Activated naive CD4-positive, alpha-beta T cell treated with anti-CD3 and anti-CD28 coated beads, Interleukin-2, amount 10 ng/mL, durations not matched to agents 7 days and 5 days (primary cell): ENCODE measurements at places on chromosomes 6 and 20.

GRCh38 chr6:128192972-128193371 is 292.1 kb upstream of the THEMIS start:
- no peak for DNase-seq

DNA sequence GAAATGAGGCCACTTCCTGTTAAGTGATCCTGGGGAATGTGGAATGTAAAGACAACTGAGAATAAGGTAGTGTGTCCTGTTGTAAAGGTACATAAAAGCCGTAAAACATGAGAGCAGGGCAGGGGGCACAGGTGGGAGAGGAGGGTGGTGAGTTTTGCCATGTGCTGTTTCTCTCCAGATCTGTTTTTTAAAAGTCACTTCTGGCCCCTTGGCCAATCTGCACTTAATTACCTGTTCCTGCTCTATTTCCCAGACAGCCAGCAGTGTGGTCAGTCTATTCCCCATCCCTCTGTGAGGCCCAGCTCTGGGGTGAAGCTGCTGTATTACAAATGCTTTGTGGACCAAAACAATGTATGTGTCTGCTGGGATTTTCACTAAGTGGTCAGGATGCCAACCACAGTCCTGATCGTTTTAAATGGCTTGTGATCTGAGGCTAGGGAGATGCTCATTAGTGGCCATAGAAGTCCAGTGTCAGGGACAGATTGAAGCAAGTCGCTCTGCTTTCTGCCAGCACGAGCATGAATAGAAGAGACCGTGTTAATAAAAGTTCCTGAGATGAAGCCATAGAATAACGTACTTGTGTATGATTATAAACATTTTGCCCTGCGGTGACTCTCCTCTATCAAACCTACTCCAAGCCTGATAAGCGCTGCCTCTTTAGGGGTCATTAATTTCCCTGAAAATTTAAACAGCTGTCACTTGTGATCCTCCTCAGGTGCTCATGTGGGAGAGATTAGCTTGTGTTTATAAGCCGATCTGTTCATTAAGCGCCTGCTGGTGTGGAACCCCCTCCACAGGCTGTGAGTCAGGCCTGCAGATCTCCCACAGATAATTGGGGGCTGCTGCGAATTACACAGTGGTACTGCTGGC is 111.8 kb upstream of the CENPW start:
- DNase-seq: no peak

- DNase-seq: no peak
Observed at GRCh38 chr20:62134735-62135231, 8.4 kb downstream of the PSMA7 start.

DNA sequence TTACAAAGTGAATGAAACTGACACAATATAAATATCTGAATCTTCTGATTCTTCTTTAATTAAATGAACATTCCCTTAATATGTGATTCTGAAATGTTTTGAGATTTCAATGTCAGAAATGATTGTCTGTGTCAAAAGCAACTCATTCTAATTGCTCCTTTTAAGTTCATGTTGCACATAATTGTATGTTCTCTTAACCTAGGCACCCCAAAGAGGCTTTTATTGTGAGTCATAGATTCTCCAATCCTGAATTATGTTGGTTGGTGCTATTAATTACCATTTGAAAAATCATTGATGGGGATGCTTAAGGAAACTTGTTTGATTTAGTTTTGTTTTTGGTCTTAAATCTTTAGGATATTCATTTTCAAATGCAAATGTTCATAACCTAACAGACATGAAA is 829.7 kb upstream of the CITED2 start:
- no peak for DNase-seq

GRCh38 chr20:60589623-60590022 is 631.4 kb downstream of the CDH26 start:
- DNase-seq: no peak

- peak; percentile 34 for DNase-seq
Observed at GRCh38 chr6:130202782-130203181, 20.0 kb downstream of the SAMD3 start.

- no peak for DNase-seq
Observed at GRCh38 chr6:64932486-64932885, 774.5 kb downstream of the EYS start.

DNA sequence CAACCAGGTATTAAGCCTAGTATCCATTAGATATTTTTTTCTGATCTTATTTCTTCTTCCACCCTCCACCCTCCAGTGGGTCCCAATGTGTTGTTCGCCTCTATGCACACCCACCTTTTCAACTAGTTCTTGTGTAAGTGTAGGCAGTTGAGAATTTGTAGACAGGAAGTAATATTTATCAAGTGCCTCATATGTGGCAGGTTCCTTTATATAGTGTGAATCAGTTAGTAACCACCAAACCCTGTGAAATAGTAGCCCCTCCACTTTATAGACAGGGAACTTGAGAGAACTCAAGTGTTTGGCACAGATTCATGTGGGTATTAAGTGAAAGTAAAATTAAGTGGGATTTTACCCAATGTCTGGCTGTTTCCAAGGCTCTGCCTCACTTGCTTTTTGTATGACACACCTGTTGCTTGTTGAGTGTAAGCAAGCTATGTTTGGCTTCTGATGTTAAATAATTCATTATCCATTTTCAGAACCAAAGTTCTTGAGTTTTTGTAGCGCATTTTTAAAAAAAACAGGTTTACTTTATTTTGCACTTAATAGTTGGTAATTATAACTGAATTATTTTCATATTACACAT is 24.8 kb downstream of the AFDN start:
- DNase-seq: no peak

GRCh38 chr6:43120944-43121913 is 45.1 kb downstream of the PTK7 start:
- DNase-seq: no peak

DNA sequence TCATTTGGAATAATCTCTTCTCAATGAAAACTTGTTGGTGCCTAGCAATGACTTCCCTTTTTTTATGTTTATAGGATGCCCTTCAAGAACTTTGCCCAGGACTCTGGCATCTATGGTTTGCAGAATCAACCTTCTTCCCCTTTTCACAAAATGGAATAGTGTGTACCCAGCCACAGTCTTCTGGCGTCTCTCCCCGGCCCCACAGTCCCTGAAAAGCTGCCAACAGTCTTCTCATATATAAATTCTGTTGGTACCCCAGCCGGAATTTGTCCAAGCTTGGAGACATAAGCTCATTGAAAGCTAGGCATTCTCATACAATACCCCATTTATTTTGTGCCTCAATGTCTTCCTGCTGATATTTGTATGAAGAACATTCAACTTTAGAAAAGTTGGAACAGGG is 26.4 kb upstream of the MCM3 start:
- no peak for DNase-seq

DNA sequence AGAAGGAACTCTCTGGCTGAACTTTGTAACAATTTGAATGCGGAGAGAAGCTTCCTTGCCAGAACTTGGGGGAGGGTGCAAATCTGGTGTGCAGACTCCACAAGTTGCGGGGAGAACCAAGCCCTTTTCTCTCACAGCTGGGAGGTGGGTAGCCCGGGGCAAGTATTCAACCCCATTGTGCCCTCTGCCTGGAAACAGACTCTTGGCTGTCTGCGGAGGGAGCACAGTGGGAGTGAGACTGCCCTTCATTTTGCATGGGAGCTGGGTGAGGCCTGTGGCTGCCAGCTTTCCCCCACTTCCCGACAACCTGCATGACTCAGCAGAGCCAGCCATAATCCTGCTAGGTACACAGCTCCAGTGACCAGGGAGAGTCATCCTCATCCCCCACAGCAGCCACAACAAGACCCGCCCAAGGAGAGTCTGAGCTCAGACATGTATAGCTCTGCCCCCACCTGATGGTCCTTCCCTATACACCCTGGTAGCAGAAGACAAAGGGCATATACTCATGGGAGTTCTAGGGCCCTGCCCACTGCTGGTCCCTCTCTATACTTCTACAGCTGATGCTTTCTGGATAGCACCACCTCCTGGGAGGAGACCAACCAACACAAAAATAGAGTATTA is 29.4 kb upstream of the TPD52L1 start:
- DNase-seq: no peak

- DNase-seq: no peak
Observed at GRCh38 chr6:154268486-154268885, 88.1 kb downstream of the IPCEF1 start.

DNA sequence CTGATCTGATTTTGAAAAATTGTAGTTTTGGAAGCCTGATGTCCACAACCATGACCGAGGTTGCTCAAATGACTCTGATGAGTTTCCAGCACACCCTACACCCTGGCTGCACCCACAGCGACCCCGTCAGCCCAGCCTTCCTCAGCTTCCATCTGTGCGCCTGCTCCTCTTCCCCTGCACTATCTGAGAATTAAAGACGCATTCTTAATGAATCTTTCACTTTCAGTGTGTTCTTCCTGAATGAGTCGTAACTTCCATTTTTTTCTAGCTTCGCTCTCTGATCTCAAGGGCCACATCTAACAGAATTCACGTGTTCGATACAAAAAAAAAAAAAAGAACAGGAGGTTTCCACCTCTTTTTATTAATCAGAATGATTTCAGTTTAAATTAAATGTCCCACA is 21.3 kb upstream of the RREB1 start:
- peak; percentile 61 for DNase-seq

GRCh38 chr6:45900808-45901752 is 114.6 kb downstream of the CLIC5 start:
- no peak for DNase-seq

DNA sequence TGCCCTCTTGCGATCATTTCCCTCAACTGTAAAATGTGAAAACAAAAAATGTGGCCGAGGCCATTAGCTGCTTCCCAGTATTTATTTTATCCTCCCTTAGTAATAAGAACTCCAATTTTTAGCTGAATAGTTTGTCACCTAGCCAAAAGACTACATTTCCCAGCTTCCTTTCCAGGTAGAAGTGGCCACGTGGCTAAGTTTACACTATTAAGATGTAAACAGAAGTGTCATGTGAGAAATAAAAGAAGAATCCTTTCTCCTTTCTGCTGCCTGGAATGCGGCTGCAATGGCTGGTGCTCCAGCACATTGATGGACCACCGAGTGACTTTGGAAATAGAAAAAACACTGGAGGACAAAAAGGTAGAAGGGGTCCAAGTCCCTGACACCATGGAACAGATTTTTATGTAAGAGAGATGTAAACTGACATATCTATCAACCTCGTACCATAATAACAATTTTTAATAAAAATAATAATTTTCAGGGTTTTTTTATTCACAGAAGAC is 268.8 kb downstream of the PKHD1 start:
- DNase-seq: no peak

- no peak for DNase-seq
Observed at GRCh38 chr6:167095888-167096287, 27.0 kb upstream of the CCR6 start.

- DNase-seq: no peak
Observed at GRCh38 chr6:31702405-31702818, 712 bp downstream of the ABHD16A start.

DNA sequence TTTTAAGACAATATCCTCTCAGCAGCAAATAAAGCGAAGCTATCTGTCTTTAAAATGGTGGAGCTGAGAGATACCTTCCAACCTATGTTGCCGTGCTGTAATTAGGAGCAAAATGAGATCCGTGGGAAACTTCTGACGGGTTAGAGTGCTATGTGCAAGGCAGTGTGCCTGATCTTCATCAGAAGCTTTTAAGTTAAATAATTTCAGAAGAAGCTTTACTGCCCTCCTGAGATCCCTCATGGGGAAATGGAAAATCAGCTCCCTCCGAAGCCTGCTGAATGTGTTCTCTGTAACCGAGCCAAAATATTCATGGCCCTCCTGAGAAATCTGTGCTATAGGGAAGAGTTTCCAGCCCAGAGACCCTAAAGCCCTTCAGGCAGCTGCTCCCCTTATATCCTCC is 43.7 kb upstream of the TBC1D7 start:
- DNase-seq: no peak

GRCh38 chr6:161198176-161198575 is 75.7 kb downstream of the AGPAT4 start:
- no peak for DNase-seq

GRCh38 chr6:150813319-150813992 is 52.0 kb upstream of the MTHFD1L start:
- DNase-seq: no peak
